ENCODE measurements at places on chromosomes 6 and 20.
A peak's percentile ranks its signal among the peaks of the same experiment; 100 is the strongest.

- no peak for DNase-seq
These were observed 43.5 kb upstream of the TINAG start for GRCh38 chr6:54264581-54265272.

GRCh38 chr6:147467886-147468285, 40.6 kb upstream of the SAMD5 start:
- DNase-seq: no peak

DNA sequence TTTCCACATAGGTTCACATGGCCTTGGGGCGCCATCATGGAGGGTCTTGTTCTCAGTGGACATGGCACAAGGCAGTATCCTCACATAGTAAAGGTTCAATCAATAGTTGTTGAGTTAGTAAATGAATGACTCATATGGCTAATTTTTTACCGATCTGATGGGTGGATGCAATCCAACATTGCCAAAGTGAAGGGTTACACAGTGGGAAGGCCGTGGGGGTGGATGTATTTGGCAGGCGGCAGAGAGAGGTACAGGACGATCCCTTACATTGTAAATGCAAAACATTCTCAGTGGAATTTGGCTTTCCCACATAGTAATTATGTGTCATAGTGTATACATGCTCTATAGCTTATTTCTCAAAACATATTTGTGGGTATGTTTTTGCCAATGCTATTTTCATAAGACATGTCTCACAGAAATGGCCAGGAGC, 21.0 kb upstream of the PDE7B start:
- no peak for DNase-seq

GRCh38 chr6:18306977-18307376, 42.6 kb upstream of the DEK start:
- DNase-seq: no peak

DNA sequence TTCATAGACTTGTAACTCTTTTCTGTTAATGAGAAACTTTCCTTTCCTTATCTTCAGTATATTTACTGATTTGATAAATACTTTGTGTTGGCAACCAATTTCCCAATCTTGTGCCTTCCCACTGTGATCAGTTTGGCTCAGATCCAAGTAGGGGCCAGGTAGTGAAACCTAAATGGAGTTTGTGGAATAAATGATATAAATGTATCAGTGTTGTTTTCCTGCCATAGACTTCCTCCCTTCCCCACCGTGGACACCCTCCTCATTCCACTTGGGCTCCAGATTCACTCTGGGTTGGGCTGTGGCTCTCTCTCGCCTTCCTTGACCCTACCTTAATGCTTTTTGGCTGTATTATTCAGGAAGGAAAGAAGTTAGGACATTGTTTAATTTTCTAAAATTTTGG, 1.3 kb downstream of the ZKSCAN3 start:
- no peak for DNase-seq

DNA sequence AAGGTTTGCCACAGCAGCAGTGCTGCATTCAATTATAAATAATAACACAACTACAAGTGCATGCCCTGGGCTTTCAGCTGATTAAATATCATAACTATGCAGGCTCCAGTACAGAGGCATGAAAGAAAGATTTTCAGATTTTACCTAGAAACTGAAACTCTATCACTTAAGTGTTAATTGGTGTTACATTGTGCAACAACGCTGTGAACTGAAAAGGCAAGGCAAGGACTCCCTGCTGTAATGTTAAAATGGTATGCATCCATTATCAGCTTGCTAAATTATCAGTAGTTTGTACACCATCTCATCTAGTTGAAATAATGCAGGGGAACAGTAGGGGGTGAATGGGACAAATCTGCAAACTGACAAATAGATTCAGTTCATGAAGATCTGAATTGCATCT, 976.7 kb upstream of the MANEA start:
- DNase-seq: no peak

DNA sequence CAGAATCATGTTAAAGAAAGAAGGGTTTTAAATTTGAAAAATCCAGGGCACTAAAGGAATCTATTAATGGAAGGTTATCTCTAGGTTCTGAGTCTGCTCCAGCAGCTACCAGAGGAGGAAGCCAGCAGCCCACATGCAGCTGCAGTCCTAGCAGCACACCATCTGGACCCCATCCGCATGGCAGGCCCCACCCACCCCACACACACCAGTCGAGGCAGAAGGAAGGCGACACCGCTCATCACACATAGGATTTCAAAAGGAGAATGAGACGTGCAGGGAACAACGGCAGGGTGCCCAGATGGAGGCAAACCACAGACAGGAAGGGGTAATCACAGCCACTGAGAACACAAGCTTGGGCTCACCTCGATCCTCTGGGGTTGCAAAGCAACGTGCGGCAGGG, 78.9 kb downstream of the GINS1 start:
- no peak for DNase-seq

GRCh38 chr6:143060806-143061596, at the start of gene AIG1:
Gene AIG1, plus strand, starts transcription at chr6:143060889. Its CDS starts 37 bp downstream, at chr6:143060926.
- DNase-seq: peak; percentile 29

GRCh38 chr6:77447254-77447653, 16.0 kb downstream of the HTR1B start:
- no peak for DNase-seq

GRCh38 chr20:18363708-18364107, 75.4 kb downstream of the ZNF133 start:
- no peak for DNase-seq

DNA sequence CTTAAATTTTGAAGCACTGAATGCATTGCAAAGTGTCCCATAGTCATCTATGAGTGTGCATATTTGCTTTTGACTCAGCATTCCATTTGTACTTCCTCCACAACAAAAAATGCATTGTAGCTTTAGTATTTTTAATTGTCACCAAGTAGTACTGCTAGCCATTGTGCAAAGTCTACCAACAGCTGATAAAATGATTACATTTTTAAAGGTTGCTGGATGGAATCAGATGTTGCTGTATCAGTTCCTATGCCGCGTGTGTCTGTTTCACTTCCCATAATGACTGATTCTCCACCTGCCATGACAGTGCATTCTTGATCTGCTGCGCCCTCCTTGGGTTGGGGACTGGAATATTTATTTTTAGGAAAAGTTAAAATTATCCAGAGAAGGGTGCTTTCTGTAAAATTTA, 41.2 kb downstream of the SLX4IP start:
- no peak for DNase-seq

GRCh38 chr6:1657116-1657770, 47.5 kb downstream of the FOXC1 start:
- DNase-seq: no peak

- no peak for DNase-seq
These were observed 335.5 kb upstream of the POU3F2 start for GRCh38 chr6:98498866-98499265.

DNA sequence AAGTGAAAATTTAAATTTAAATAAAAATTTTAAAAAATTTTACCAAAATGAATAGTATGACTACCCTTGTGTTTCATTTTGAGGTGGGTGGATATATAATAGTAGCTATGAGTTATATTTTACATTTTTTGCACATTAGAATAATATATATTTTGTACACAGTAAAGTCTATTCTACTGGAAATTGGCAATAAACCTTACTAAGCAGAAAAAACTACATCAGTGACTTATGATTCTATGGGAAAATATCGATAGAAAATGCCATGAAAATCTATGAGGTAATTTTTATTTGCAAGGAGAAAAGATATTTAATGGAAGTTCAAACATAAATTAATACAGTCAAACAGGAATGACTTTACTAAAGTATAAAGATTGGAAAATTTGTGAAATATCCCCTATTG, 2.8 kb upstream of the TSPYL4 start:
- DNase-seq: no peak

DNA sequence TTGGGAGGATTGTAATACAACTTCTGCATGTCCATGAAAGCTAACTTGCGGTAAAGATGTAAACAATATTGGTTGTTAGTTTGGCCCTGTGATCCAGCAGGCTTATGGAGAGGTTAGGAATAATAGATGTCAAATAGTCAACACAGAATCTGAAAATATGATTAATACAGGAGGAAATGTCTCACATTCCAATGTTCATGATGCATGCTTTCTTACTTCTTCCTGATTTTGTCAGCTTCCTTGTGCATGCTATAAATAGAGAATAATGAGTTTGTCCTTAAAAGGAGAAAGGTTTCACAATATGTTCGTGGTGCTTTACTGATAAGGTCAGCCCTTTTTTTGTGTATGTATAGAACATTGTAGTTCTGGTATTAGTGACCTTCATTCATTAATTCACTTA, 136.7 kb downstream of the MMUT start:
- no peak for DNase-seq

- no peak for DNase-seq
These were observed 98.3 kb downstream of the SOD2 start for GRCh38 chr6:159594750-159595117.

DNA sequence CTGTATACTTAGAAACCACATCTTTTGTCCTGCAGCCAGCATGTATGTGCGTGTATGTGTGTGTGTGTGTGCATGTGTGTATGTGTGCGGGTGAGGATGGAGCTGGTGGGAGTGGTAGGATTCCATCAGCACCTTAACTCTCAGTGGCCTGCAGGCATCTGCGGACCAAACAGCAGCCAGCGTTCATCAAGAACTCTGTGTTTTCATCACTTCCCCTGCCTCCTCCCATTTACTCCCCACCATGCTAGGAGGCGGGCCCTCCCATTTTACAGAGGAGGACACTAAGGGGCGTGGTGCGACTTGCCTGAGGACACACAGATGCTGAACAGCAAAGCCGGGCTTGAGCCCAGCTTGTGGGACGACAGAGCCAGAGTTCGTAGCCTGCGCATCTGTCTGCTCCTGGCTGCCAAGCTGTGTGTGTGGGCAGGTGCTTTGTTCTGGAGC, 8.9 kb downstream of the VSTM2L start:
- DNase-seq: no peak

DNA sequence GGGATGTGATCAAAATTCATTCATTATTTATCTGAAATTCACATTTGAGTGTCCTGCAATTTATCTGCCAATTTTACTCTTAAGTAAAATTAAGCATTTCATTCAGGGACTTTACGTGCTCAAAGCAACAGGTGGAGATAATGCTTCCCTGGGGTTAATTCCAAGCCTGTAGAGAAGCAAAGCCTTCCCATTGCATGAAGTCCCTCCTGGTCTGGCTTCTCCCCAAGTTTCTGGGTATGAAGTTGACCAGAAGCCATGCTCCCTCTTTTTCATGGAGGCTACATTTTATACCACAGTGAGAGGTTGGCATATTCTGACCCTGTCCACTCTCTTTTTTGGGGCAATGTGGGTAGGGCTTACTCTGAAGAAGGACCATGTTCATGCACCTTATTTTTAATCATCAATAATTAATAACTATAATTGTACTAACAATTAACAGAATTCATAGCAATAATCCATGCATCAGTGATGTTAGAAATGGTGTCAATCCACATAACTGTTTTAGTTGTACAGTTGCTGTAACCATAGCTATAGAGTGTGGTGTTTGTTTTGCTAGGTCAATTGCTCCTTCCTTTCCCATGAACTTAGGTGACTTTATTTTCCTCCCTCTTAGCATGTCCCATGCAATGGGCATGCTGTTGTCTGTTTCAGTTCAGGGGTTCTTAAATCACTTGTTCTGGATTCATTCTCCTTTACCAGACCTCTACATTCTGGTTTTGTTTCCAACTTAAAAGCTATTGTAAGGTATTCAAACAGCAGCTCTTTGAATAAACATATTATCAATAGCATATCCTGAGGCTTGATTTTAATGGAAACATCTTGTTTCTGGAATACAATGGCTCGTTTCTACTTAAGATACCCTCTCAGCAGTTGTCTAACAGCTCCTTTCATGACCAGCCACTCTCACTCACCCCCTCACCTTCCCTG, 1.5 kb downstream of the LAMA4 start:
- DNase-seq: no peak

GRCh38 chr20:59453759-59454560, 150.4 kb upstream of the PHACTR3 start:
- no peak for DNase-seq

DNA sequence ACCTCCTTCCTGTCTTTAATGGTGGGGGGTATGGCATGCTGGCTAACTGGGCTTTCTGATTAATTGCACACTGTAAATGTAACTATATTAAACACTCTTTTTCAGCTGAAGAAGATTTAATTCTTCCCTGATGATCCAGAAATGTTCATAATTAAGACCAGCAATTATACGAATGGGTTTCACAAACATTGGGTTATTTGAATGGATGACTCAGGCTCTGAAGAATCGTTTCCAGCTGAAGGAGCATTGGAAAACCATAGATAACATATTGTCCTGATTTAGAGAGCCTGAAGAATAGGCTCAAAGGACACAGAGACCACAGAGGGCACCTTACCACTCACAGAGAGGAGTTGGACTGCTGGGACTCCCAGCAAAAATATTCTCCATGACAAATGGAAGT, 130.7 kb upstream of the SSTR4 start:
- DNase-seq: no peak

DNA sequence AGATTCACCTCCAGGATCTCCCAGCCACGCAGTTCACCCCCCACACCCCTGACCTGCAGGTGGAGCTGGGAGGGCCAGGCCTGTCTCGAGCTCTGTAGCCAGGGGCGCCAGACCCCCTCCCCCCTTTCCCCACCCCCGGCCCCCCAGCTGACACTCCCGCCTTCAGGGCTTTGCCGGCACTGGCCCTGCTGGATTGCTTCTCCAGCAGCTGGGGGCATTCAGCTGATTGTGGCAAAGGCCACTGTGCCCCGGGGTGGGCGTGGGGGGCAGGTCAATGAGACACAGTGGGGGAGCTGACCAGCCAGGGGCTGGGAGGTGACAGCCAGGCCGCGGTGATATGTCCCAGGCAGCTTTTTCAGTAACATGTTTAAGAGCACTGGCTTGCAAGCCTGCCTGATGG, 22.2 kb downstream of the ZBP1 start:
- DNase-seq: no peak

DNA sequence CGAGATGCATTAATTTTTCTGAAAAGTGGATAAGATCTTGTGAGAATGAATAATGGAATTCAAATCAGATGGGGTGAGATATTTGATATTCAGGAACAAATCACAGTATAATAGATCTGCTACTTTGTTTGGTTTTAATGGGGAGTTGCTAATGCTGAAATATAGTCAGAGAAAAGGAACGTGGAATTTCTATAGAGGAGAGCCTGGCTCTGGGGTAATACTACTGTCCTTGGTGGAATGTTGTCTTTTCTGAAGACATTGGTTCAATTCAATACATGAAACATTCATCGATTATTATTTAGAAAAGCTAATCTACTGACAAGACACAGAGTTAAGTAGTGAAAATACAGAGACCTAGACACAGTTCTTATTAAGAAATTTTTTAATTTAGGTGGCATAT, 108.6 kb downstream of the ESR1 start:
- DNase-seq: no peak

GRCh38 chr6:14837435-14837834, 408.4 kb upstream of the JARID2 start:
- no peak for DNase-seq

DNA sequence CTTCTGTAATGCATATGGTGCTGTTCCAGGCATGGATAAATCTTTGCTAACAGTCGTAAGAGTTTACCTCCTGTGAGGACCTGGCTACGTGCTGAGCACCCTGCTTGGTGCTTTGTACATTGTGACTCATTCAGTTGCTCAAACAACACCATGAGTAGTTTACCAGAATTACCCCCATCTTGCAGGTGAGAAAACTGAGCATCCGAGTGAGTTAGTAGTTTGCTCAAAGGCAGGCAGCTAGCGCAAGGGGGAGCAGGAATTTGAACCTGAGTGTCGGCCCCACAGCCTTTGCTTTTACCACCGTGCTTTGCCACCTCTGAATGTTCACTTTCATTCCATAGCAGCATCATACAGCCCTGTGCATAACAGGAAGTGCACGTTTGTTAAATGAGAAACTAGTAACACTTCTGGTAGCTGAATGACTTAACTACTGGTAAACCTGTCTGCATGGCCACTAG, 121.9 kb downstream of the MTHFD1L start:
- no peak for DNase-seq

Measured in stimulated activated CD4-positive, alpha-beta T cell treated with anti-CD3 and anti-CD28 coated beads, Interleukin-15, amount 100 ng/mL, for 1 hour (primary cell).